ENCODE measurements at places on chromosomes 4 and X.

DNA sequence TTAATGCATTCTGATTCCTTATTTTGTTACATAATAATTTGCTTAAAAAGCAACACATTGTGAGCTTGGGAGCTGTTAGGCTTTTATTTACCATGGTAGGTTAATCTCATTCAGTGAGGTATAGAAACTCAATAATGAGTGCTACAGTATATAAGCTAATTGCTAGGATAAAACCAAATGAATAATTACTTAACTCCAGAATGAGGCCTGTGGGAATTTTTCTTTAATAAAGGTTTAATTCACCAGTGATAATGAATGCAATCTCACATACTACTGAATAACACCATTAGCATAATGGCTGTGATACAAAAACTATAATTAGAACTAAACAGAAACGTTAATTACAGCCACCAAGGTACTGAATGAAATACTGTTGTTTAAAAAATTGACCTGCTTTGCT, 326.3 kb downstream of the IQCM start:
- no peak for DNase-seq

DNA sequence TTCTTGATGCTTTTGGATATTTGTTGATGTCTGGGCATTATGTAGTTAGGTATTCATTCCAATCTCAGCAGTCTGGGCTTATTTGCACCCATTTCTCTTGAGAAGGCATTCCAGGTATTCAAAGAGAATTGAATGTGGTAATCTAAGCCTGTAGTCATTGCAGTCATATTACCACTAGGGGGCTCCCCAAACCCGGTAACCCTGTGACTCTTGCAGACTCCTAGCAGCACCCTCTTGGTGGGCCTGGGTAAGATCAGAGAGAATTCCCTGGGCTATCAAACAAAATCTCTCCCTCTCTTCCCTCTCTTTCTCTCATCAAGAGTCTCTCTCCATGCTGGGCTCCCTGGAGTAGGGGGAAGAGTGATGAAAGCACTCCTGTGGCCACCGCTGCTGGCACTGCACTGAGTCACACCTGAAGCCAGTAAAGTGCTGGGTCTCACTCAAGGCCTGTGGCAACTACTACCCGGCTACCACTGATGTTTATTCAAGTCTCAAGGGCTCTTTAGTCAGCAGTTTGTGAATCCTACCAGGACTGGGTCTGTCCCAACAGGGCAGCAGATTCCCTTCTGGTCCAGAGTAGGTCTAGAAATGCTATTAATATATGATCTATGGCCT, 187.7 kb upstream of the NUDT10 start:
- peak; percentile 40 for DNase-seq

GRCh38 chrX:67651437-67652142, 107.8 kb downstream of the AR start:
- no peak for DNase-seq

- no peak for DNase-seq
These were observed 148.0 kb downstream of the USP46 start for GRCh38 chr4:52510939-52511565.

GRCh38 chr4:185810746-185811508, 1.1 kb downstream of the SORBS2 start:
- DNase-seq: no peak

DNA sequence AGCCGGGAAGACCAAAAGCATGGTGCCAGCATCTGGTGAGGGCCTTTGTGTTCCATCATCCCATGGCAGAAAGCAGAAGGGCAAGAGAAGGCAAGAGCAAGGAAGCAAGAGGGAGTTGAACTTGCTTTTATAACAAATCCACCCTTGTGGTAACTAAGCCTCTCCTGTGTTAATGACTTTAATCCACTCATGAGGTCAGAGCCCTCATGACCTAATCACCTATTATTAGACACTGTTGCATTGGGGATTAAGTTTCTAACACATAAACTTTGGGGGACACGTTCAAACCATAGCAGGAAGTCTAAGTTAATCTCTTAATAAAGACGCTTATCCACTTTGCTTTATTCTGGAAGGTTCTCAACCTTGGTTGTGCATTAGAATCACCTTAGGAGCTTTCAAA, 12.5 kb upstream of the PCYT1B start:
- DNase-seq: no peak

DNA sequence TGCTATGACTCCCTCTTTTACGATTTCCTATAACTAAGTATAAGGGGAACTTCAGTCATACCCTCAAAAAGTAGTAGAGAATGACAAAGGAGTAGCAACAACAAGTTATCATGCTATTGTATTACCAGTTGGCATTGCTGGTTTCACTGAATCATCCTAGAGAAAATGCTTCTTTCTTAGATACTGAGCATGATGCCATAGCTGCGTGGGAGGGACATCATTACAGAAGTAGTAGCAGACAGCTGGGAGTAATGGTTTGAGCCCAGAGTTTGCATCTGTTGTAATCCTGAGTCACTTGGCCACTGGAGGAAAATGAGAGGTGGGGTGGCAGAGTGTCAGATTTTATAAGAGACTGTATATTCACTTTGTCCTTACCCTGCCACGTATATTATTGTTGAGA, 38.6 kb downstream of the MTMR1 start:
- DNase-seq: no peak

DNA sequence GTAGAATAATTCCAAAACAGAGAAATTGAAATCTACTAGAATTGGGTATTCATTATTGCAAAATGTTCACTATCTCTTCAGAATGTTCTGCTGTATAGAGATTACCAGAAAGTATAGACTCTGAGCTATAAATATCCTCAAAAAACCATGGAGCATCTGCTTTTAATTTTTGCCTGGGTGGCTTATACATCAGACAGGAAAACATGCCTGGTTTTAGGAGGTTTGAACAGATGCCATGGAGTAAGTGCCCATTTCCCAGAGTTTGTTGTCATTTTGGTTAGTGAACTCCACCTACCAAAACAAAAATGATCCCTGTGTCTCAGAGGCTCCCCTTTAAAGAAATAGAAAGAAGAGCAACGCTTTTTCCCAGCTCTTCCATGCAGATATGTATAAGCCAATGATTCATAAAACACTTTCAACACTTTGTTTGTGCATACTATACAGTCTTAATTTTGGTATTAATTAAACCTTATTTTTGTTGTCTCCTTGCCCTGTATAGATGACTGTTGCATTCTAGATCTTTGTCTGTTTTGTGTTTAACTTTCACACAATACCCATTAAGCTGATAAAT, 68.7 kb downstream of the MEPE start:
- no peak for DNase-seq

- no peak for DNase-seq
These were observed 45.5 kb downstream of the PPP1R2C start for GRCh38 chrX:42732506-42732905.

DNA sequence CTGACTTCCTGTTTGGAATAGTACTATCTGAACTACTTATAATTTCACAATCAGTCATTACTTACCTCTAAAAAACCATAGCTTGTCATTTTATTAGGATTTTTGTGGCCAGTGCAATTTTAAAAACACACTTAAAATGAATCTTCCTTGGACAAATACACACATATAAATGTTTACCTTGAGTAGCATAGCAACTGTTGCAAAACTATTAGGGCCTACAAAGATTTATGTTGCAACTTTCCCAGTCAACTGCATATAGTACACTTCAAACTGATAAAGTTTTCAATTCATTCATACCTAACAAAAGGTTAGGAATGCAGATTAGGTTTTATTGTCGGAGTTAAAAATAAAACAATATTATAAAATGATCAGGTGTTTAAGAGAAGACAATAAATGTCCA, 193.0 kb downstream of the PDGFC start:
- no peak for DNase-seq

DNA sequence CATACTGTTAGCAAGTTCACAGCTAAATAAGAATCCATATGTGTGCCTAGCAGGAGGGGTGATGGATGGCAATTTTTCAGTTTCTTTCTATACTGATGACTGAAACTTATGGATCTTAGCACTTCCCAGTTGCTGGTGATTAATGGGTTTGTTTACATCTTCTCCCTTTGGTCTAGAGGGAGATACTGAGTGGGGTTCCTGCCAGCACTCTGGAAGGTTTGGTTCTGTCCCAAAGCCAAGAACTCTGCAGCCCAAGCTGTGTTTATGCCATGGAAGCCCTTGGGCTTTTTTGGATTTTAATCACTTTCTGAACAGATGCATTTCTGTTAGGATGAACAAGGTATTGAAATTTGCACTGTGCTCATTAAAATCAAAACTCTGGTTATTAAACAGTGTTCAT, 43.5 kb downstream of the DDIT4L start:
- DNase-seq: no peak

DNA sequence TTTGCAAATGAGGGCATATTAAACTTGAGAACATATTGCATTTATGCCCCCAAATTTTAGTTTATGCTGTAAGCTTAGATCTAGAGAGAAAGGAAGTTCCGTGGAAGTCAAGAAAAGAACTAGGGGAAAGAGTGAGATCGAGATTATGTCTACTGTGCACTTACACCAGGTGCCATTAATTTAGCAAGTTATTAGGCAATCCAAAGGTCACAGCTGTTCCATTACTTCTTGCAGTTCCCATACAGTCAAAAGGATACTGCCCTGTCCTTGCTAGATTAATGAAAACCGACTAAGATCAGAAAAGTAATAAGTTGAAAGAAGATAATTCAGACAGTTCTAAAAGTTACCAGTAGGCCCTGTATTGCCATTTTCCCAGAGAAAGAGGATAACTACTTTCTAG, 49.3 kb upstream of the SLC7A11 start:
- no peak for DNase-seq

DNA sequence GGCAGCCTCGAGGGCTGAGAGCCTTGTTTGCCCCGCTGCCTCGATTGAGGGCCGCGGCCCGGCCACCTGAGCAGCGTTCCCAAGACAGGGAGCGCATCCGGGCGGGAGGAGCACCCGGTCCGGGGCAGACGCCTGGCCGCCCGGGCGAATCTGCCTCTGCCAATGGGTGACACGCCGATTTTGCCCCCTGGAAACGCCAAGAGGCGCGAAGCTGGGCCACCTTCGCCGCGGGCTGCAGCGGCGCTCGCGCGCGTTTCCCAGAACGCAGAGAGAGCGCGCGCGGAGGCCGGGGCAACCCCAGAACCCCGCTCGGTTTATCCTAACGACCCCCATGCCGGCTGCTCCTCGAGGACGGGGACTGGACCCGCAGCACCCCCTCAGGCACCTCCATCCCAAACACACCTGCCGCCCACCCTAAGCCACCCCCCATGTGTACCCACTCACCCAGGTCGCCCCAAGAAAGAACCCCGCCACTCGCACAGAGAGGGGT, 575 bp downstream of the MAP7D2 start:
- DNase-seq: peak; percentile 20

- no peak for DNase-seq
These were observed 2.9 kb upstream of the SPRY1 start for GRCh38 chr4:123393721-123394120.

GRCh38 chrX:71540801-71541200, 7.9 kb downstream of the OGT start:
- DNase-seq: no peak

DNA sequence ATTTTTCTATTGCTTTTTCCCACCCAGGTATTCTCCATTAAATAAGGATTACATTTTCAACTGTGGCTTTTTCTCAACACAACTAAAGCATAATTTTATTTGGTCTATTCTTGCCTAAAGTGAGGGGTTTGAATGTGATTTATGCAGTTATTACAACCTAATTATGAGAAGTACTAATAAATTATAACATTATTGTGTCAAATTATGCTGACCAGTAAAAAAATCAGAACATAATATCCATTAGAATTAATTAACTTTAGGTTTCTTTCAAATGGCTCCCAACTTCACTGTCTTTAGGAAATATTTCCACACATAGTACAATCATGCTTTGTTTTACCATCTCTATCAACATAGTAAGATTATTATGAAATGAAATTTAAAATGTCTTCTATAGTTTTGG, 1293.9 kb downstream of the FSTL5 start:
- no peak for DNase-seq

DNA sequence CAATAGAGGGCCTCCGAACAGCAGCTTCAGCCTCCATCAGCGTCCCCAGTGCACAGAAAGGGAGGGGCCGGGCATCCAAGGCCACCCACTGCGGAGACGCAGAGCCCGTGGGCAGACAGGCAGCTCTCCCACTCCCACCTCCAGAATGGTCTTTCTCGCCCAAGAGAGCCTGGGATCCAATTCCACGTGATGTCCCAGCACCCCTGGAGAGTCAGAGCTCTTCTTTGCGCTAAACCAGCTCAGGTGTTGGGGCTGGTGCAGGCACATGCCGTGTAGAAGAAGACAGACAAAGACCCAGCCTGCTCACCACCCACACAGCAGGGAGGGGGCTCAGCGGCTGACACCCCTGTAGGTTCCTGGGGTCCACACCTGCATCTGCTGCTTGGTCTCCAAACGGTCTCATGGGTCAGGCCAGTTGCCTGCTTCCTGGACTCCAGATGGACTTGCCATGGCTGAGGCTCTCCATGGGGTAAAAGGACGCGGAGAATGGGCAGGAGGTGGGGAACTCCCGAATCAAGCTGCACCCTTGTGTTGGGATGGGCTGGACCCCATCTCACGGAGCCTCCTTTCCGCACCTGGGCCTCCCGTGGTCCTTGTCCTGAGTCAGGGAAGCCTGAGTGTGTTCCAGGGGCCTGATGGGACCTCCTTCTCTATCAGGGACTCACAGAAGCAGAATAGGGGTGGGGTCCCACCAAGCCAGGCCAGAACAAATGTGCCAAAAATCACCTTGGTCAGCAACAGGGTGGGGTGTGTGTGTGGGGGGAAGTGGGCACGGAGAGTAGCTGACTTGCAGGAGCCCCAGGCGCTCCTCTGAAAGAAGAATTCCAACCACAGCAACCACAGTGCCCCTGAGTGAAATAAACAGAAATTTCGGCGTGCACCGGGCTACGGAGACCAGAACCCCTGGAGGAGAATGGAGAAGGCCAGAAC, 11.6 kb upstream of the ASMTL start:
- DNase-seq: no peak

DNA sequence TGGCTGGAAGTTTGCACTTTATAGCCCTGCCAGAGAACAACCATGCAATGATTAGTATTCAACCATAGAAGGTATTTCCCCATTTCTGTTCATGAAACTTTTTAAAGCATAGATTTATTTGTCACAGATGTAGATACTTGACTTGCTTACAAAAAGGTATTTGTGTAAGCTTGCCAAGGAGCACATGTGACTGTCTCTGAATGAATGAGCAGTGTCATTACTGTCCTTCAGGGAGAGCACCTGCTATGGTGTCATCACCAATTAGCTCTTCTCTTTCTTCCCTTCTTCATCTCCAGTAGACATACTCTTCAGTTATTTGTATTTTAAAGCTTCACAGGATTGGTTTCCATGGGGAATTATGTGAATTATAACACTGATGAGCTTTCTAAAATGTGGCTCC, 1064.7 kb upstream of the GRIA3 start:
- no peak for DNase-seq

- DNase-seq: no peak
These were observed 118.9 kb upstream of the USP9X start for GRCh38 chrX:40966213-40966820.

GRCh38 chrX:371907-372306, 14.8 kb downstream of the PPP2R3B start:
- DNase-seq: no peak

DNA sequence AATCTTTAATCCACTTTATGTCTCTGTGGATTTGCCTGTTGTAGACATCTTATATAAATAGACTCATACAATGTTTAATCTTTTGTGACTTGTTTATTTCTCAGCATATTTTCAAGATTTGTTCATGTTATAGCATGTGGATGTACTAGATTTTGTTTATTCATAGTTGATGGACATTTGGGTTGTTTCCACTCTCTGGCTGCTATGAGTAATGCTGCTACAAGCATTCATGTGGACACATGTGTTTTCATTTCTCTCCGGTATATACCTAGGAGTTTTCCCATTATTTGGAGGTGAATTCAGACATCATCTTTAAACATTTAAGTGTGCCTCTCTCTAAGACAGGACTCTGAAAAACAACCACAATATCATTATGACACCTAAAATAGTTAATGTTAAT, 2.3 kb downstream of the IKBKG start:
- DNase-seq: no peak
